ENCODE measurements at places on chromosomes 2 and 18. TPM values are rescaled to one million over a fixed set of nuclear protein-coding genes. Genes with fewer than 3 reads are reported as not detected.

Gene ASXL3
- polyA plus RNA-seq = 5.3 TPM

Gene PRSS56
- 3.4 TPM for polyA plus RNA-seq

- DNase-seq = no peak
Measured at GRCh38 chr2:157460897-157461296, 17.0 kb upstream of the CYTIP start.

DNA sequence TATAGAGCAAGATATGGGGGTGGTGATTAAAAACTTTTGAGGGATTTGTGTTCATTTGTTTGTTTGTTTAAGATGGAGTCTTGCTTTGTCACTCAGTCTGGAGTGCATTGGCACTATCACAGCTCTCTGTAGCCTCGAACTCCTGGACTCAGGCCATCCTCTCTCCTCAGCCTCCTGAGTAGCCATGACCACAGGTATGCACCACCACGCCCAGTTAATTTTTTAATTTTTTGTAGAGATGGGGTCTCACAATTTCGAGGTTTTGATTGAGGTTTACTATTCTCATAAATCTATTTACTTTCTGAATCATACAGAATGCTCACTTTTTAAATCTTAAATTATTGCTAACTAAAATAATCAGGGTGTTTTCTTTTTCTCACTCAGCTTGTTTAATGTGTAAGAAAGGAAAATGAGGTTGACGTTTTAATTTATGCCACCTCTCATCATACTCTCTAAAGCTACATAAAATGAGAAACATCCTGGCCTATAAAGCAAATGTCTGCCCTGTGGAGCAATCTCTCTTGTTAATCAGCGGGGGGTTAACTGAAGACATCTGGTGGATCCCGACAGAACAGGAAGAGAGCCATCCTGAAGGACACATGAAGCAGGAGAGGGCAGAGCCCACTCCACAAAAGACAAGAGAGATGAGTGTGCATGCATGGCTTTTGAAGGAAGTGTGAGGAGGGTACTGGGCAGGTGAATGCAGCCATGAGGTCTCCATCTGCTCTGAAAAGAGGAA, 589.1 kb upstream of the SLC8A1 start:
- no peak for DNase-seq

GRCh38 chr2:107407017-107407416, 419.7 kb upstream of the RGPD4 start:
- DNase-seq = no peak

DNA sequence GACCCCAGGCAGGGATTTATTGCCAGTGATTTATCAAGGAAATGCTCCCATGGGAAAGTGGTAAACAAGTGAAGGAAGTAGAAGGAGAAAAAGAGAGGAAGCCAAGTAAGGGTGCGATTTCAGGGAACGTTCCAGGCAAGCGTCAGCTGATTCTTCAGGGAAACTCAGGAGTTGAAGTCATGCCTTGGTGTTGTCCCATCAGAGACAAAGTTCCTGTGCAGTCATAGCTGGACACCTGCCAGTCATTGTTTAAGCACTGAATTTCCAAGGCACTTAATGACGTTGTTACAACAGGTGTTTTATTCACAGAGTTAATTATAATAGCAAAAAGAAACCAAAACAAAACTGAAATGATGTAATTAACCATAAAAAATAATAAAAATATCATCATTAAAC, 381.8 kb upstream of the CRIM1 start:
- DNase-seq = no peak

DNA sequence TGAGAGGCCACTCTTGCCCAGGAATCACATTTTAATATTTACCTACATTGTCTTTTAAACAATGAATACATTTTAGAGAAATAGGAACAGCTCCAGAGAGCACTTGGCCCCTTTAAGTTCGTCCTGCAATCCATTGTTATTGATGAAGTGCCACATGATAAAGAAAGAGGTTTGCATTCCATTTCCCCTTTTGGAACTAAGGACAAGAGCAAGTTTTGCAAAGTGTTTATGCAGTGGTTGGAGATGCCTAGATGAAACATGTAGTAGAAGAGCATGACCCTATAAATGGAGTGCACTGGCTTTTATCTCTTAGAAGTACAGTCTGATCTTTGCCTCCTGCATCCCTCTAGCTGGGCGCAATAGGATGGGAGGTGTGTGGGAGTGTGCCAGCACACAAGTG, 118.7 kb upstream of the CNTNAP5 start:
- no peak for DNase-seq

DNA sequence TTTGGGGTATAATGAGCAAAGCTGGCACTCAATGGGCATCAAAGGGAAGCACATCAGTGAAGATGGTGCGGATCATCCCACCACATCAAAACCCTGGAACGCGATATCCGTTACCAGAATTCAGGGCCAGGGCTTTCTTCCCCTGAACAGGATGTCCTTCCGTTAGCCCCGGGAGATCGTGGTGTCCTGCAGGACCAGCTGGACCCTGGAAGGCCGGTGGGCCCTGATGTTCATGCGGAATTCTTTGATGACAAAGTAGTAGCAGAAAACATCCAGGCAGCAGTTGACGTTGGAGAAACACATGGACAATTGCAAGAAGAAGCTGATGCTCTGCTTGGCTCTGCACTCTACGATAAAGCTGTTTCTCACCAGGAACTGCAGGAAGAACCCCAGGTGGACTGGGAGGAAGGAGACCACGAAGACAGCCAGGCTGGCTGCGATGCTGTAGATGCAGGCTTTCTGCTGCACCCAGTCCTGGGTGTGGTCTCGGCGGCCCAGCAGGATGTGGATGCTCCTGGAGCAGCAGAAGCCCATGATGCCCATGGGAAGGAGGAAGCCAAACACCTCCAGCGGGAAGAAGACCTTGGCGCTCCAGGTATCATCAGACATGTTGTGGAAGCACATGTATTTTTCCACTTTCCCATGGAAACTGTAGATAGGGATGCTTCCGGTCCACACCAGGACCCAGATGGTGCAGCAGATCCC, 15.0 kb downstream of the GPR55 start:
- DNase-seq = no peak

GRCh38 chr2:201872591-201872990, 66.3 kb downstream of the CDK15 start:
- no peak for DNase-seq

Gene ST6GAL2
- 2.5 TPM for polyA plus RNA-seq

Gene ZBTB14
- 9.2 TPM for polyA plus RNA-seq

DNA sequence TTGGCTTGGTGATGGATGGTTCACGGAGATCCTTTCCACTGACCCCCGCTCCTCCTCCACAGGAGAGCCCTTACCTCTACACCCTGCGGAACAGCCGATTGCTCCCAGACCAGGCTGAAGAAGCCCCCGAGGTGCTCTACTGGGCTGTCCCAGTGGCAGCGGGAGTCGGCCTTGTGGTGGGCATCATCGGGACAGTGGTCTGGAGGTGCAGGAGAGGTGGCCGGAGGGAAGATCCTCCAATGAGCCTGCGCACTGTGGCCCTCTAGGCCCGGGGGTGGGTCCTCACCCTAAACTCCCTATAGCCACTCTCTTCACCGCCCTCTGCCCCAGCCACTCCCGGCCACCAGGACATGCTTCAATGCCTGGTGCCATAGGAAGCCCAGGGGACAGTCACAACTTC, 108.8 kb upstream of the PPP1CB start:
- DNase-seq = no peak

All from forelimb muscle (tissue), 1 donor.